ENCODE measurements at places on chromosomes 11 and 22.

DNA sequence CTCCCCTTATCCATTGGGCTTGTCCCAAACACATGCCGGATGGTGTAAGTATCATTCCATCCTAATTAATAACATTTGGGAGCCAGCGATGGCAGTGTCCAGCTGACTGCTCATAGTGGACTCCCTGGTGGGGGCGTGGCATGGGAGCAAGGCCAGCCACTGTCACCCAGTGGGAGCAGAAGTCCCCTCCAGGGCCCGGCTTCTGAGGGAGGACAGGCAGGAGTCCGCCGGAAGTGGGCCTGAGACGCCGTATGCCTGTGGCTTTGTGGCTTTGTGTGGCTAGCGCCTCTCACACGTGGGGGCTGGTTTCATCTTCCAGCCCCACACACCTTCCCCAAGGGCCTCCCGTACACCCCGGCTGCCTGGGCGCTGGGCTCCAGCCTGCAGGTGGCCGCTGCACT is 124.5 kb downstream of the KCNQ1 start:
- DNase-seq: no peak

DNA sequence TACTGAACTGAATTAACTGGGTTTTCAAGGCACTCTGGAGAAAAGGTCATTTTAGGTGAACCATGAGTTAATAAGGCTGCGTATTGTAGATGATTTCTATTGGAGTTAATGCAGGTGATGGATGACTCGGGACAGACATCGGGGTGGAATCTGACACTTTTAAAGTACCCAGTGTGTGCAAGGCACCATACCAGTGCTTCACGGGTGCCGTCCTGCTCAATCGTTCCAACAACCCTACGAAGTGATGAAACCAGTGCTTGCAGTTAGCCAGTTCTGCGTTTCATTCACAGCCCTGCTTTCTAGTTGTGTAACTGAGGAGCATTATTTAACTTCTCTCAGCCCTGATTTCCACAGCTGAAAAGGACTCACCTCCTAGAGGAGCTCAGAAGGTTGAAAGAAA is 216.5 kb downstream of the BARX2 start:
- no peak for DNase-seq

GRCh38 chr22:44780876-44781449 is 28.6 kb downstream of the ARHGAP8 start:
- no peak for DNase-seq

DNA sequence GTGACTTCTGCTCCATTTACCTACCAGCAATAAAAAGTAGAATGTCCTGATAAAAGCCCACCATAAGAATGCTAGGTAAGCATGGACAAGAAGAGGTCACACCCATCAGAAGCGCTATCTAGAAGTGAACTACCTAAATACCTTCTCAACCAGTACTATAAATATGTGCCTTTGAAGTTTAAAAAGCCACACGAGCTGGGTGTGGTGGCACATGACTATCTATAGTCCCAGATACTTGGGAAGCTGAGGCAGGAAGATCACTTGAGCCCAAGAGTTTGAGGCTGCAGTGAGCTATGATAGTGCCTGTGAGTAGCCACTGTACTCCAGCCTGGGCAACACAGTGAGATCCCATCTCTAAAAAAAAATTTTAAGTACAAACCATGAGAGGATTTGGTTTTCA is 66.7 kb downstream of the PACSIN2 start:
- no peak for DNase-seq

DNA sequence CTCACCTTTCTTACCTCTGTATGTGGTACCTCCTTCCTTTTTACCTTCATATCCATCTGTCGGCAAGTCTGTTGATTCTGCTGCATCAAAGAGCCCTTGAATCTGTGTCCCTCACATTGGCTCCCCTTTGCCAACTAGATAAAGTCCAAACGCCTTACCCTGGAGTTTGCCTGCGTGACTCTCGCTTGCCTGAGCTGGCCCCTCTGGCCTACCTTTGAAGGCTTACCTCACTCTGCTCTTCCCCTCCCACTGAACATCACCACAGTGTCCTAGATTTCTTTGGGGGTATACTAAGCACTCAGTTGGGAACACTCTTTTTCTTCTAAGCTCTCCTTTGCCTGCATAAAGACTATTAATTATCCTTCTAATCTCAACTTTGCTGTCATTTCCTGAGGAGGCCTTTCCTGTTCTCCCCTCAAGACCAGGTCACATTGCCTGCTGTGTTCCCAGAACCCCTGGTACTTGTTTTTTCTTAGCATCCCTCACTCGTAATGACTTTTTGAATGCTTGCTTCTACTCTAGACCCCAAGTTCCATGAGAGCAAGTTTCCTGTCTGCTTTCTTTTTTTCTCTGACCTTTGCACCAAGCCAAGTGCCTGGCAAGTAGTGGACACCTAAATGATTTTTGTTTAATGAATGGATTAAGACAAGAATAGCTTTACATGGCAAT is 67.8 kb upstream of the ADORA2A start:
- no peak for DNase-seq

DNA sequence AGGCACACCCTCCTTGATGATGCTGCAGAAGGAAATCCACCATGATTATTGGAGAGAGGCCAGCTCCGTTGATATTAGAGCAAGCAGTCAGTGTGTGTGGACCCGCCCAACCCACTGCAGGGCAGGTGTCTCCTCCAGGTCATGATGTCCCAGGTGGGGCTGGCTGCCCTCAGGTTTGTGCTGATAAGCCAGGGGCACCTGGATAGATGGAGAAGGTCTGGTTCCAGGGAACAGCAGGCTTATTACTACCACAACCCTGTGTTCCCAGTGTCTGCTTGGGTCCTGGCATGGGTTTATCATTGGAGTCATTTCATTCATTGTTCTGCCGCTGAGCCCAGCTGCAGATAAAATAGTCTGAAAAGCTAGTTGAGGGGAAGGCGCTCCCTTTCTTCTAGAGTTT is 181.1 kb upstream of the NECTIN1 start:
- no peak for DNase-seq

DNA sequence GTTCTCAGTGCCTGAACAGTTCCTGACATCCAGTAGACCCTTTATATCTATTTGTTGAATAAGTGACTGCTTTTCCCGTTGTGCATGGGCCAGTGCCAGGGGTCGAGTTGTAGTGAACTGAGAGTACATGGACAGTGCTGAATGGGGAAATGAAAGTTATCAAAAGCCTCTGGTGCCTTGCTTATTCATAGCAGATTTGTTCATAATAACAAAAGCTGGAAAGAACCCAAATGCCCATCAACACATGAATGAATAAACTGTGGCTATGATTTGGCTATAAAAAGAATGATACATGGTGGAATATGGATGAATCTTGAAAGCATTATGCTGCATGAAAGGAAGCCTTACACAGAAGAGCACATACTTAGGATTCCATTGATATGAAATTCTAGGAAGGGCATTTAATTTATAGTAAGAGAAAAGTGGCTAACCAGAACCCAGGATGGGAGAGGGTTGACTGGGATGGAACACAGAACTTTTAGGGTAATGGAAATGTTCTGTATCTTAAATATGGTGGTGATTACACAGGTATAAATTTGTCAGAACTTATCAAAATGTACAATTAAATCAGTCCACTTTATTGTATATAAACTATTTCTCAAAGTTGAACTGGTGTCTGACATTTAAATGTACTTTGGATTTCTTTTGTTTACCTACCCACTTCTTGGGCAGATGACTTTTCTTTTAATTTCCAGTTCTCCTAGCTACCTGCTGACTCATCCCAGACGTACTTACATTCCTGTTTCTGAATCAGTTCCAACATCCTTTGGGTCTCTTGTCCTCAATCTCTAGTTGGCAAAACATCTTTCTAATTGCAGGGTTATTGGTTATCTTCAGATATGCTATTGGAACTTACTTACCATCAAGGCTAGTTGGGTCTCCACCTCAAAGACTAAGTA is 42.8 kb downstream of the PACS1 start:
- no peak for DNase-seq

- DNase-seq: no peak
Observed at GRCh38 chr11:128086794-128087193, 500.6 kb downstream of the ETS1 start.

Measured in H7 (cell line).